ENCODE measurements at places on chromosomes 7 and 10. TPM values are rescaled to one million over a fixed set of nuclear protein-coding genes. Genes with fewer than 3 reads are reported as not detected.

COL28A1 gene
- total RNA-seq: 0.82 TPM

LRRTM3 gene
- 14.7 TPM for total RNA-seq

JCAD gene
- total RNA-seq: 10.2 TPM

- no peak for DNase-seq
Measured at GRCh38 chr10:14126697-14127440, 203.9 kb downstream of the FRMD4A start.

- DNase-seq: no peak
Measured at GRCh38 chr7:64494912-64495461, 67.9 kb downstream of the ZNF680 start.

- DNase-seq: no peak
Measured at GRCh38 chr10:132322586-132323048, 9.4 kb upstream of the LRRC27 start.

GRCh38 chr7:110397927-110398660 is 692.8 kb upstream of the LRRN3 start:
- no peak for DNase-seq

GRCh38 chr10:62426086-62426485 is 51.9 kb downstream of the ZNF365 start:
- DNase-seq: no peak

DNA sequence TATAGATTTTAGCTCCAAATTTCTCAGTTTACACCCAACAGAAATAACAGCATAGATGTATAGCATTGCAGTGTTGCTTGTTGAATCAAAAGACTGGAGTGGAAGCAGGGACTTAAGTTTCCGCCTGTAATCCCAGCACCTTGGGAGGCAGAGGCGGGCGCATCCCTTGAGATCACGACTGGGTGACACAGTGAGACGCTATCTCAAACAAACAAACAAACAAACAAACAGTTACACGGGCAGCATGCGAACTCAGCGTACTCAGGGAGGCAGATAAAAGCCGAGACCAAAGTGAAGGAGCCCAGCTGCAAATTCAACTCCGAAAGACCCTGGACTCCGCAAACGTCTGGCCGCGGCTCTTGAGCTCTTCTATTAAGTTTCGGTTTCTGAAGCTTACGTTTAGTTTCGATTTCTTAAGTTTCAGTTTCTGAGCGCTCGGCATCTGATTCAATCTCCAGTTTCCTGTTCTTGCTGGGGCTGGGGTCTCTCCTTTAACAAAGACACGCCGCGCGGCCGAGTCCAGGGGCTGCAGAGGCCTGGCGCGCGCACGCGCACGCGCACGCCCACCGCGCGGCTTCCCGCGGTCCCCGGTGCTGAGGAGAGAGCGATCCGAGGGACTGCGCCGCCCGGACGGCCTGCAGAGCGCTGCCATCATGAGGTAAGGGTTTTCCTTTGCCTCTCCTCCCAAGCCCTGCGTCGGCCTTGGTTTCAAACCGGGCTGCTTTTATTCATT is at the start of gene IFIT5:
TSS of gene IFIT5 (plus strand) at position 423 of the 733 bp plus-strand sequence. CDS start at position 654, 231 bp downstream.
- peak; percentile 69 for DNase-seq

DNA sequence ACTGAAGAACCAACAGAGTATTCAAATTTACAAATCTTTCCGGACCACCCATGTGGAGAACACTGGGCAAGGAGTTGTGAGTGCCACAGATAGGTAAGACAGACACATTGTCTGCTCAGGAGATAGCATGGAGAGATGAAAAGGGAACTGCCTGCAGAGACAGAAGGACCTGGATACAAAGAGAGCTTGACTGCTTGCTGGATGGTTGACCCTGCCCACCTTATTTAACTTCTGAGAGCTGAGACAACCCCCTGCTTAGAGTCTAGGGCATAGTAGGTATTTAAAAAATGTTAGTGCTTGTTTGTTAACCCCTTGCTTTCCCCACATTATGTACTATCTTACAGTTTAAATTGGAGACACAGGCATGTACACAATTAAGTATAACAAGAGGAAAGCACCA is 314.1 kb downstream of the THSD7A start:
- no peak for DNase-seq

RBP4 gene
- total RNA-seq: 9.0 TPM

LRRC4 gene
- 13.9 TPM for total RNA-seq

OSBPL3 gene
- 4.5 TPM for total RNA-seq

EBF3 gene
- 0.82 TPM for total RNA-seq

Measured in frontal cortex (tissue), 4 donors.